ENCODE measurements at places on chromosomes 3 and 15.

DNA sequence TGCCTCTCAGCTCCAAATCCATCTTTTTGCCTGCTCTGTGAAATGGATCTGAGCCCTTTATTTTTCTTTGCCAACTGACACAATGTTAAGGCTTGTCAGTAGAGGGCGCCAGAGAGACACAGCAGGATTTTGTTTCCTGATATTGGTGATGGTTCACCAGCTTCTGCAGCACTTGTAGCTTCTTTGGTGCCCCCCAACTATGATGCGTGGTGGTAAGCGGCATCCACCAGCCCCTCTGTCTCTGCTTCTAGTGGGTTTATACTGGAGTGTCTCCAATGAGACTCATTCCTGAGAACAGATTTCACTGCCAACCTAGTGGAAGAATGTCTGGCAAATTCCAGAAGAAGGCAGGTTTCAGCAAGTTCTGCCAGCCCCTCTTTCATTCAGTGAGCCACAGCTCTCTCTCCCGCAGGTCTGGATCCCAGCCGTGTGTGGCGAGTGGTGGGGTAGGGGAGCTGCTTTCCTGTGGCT is 471.9 kb upstream of the FRG2C start:
- peak; percentile 59 for DNase-seq

GRCh38 chr15:75985971-75986370 is 26.3 kb downstream of the NRG4 start:
- no peak for DNase-seq

GRCh38 chr15:63597038-63597790 is at the start of gene FBXL22:
FBXL22 (plus strand) TSS chr15:63597387; CDS start chr15:63597393, 6 bp downstream.
- no peak for DNase-seq

DNA sequence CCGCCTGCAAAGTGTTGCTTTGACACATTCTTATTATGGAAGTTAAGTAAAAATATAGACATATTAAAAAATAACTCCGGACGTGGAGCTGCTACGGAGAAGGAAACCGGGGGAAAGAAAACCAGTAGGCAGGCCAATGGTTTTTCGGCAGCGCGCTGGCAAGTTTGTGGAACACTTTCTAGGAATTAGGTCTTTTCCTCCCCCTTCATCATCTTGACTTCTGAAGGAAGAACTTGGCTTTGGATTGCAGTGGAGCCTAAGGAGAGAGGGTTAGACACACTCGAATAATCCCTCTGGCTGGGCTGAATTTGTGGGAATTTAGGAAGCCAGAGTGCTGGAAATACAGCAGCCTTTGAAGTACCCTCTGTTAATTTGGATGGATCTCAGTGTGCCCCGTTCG is 317 bp downstream of the ROBO2 start:
- DNase-seq: no peak

DNA sequence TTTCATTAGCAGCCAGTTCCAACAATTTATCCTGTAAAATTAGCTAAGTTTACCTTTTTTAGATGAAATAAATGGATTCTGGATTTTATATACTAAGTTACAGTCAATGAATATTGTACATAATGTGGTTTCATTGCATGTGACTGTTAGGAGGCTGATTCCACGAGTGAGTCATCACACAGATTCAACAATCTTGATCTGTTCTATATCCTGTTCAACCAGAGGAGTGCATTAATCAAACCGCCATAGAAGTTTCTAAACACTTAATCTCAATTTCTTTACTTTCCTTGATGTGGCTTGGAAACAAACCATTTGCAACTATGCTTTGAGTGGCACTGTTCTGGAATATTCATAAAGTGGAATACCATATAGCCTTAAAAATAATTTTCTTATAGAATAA is 15.3 kb downstream of the DNAJC13 start:
- peak; percentile 55 for DNase-seq

DNA sequence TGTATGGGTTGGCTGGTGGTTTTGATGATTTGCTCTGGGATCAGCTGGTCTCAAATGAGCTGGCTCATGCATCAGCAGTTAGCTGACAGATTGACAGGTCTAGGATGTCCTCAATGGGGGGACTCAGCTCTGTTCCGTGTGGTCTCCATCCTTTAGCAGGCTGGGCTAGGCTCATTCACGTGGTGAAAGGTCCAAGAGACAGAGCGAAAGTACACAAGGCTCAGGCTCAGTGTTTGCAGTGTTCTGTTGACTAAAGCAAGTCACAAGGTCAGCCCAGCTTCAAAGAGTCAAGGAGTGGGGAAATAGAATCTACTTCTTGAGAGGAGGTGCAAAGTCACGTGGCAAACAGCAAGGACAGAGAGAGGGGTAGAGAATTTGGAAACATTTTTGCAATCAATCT is 126.5 kb upstream of the CMC1 start:
- DNase-seq: no peak

DNA sequence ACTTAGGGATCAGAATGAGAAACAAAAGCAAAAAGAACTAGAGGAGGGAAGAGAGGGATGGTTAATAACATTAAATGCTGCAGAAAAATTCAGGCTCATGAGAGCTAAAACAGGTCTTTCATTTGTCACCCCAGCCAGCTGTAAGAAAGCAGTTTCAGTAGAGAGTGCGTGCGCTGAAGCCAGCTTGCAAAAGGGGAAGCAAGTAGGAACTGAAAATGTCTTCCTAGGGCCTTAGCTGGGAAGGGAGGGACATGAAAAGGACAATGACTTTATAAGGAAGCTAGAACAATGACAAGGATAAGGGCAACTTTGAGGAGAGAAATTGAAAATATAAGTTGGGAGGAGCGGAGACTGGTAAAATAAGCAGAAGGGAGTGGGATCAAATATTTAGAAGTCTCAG is 3.1 kb downstream of the CIAO2A start:
- no peak for DNase-seq

- DNase-seq: no peak
Measured at GRCh38 chr15:92009162-92009561, 155.7 kb downstream of the SLCO3A1 start.

DNA sequence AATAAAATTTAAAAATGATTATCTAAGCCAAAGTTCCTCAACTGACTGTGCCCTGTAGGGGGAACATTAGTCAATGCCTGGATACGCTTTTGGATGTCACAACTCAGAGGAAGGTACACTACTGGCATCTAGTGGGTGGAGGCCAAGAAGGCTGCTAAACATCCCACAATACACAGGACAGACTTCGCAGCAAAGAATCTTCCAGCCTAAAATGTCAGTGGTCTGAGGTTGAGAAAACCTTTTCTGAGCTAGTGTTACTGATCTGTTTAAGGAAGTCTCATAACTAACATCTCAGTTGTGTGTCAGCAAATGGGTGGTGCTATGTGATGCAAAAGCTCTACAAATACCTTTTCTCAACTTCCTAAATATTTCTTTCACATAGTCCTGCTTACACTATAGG is 20.9 kb upstream of the LDHAL6B start:
- no peak for DNase-seq

GRCh38 chr3:21466476-21466875 is 284.5 kb downstream of the ZNF385D start:
- no peak for DNase-seq

All from Calu3 (cell line).